Glutamatergic neuron (in vitro differentiated cells): ENCODE measurements at places on chromosomes 4 and X. TPM values are rescaled to one million over a fixed set of nuclear protein-coding genes. Genes with fewer than 3 reads are reported as not detected.

GRCh38 chrX:7109838-7110793 lies 37.4 kb upstream of the STS start:
- DNase-seq = no peak

SULT1B1 gene
- total RNA-seq = 0.10 TPM

GRCh38 chr4:182163180-182163579 lies 80.0 kb upstream of the TENM3 start:
- no peak for DNase-seq

GRCh38 chr4:2047031-2047660 lies 12.0 kb upstream of the NAT8L start:
- no peak for DNase-seq

BBS12 gene
- 2.8 TPM for total RNA-seq

GRCh38 chr4:153974452-153974851 lies 185.6 kb upstream of the SFRP2 start:
- no peak for DNase-seq

DNA sequence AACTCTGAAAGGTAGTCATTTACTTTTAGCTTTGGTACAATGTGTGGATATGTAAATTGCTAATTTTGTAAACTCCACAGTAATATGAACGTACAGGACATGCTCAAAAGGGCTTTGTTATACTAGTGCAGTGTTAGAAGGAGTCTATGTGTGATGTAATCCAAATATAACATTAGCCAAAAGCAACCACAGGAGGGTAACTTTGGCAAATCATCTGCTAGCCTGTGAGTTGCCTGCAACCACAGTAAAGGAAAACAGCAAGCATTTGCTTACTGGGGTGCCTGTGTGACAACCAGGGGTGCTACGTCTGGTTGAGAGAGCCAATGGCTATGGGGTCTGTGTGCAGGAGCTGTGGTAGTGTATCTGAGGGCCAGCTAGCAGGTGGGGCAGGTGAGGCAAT lies 245.8 kb downstream of the ADAMTS3 start:
- no peak for DNase-seq

- DNase-seq = no peak
Measured at GRCh38 chr4:76017056-76017686, 6.1 kb downstream of the CXCL10 start.

PRSS12 gene
- total RNA-seq = 113 TPM

RNF212 gene
- total RNA-seq = 11.1 TPM

CITED1 gene
- total RNA-seq = 42.7 TPM

DNA sequence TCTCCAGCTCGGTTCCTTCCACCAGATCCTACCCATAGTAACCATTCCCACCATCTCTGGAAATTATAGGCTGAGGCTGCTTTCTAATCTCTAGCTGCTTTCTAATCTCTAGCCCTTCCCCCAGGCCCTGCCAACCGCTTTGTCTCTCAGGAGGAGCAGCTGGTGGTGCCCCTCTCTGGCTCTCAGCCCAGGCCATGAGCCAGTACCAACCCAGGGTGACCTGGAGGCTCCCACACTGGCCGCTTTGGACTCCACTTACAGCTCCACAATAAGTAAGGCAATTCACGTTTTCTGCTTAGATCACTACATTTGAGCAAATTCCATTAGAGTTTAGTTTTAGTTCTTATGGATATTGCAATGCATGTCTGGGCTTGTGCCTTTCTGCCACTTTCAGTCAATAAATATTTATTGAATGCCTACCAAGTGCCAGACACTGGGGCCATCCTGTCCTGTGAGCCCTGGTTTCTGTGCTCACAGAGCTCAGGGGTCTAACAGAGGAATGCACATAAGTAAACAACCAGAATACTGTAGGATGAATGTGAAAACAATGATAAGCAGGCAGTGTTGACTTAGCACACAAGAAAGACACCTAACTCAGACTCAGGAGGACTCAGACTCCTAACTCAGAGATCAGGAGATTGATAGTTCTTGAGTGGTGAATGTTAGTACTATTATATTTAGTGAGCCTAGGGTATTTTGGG lies 38.9 kb downstream of the SMC1A start:
- DNase-seq = no peak

DNA sequence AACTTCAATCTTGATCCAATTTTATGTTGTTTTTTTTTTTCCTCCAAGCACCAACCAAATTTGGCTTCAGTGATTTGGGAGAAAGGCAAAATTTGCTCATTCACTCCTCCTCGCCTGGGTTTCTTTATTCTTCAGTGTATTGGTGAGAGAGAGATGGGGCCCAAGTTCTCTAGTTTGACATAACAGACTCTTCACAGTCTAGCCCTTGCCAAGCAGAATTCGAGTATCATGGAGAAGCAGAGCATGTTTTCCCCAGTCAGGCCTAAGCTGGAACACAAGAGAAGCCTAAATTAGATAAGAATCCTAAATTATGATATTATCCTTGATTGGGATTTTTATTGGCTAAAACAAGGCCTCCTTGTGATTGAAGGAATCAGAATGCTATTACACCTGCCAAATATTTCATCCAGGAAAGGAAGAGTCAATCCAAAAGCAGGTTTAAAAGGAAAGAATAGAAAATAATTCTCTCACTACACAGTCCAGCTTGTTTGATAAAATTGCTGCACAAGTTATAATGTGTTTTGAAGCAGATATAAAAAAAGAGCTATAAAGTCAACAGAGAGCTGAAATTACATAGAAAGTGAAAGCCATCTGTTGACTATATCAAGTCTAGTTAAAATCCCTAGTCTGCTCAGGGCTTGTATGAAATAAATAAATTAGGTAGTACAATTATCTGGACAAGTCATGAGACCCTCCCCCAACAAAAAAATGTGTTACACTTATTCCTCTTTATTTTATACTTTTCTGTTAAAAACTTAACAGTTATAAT lies 39.9 kb upstream of the FAM241A start:
- DNase-seq = no peak
